ENCODE measurements at places on chromosomes 5 and 9.
A peak's percentile ranks its signal among the peaks of the same experiment; 100 is the strongest.

DNA sequence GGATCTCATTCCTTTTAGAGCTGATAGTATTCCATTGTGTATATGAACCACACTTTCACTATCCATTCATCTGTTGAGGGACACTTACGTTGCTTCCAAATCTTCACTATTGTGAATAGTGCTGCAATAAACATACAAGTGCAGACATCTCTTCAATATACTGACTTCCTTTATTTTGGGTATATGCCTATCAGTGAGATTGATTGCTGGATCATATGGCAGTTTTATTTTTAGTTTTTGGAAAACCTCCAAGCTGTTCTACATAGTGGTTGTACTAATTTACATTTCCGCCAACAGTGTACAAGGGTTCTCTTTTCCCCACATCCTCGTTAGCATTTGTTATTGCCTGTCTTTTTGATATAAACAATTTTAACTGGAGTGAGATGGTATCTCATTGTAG is 33.8 kb upstream of the LECT2 start:
- DNase-seq = peak; percentile 1

- no peak for DNase-seq
Measured at GRCh38 chr5:147956064-147956841, 49.9 kb upstream of the C5orf46 start.

DNA sequence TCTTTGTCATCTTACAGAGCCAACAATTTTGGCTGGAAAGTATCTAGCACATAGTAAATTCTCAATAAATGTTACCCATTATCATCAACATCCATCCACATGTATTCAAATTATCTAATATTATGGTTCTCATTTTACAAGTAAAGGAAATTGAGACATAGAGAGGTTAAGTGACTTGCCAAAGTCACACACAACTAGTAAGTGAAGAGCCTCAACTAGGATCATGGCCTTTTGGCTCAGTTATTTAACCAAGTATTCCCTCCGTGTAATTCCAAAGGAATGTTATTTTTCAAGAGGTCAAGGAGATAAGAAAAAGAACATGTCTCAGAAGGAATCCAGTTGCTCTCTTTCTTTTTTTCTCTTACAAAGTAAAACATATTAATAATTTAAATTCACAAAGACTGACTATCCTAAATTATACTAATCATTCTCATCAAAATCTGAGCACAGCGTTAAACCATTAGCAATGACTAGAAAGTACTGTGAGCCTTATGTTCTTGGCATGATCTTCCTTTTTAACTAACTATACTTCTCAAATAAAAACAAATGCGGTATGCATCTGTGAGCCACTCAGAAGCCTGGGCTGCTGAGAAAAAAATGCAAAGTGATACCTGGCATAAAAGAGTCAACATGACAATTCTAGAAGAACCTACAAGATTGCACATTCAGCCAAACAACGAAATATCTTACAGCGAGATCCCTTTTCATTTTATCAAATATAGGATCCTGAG is 350.9 kb downstream of the GLIS3 start:
- DNase-seq = no peak

DNA sequence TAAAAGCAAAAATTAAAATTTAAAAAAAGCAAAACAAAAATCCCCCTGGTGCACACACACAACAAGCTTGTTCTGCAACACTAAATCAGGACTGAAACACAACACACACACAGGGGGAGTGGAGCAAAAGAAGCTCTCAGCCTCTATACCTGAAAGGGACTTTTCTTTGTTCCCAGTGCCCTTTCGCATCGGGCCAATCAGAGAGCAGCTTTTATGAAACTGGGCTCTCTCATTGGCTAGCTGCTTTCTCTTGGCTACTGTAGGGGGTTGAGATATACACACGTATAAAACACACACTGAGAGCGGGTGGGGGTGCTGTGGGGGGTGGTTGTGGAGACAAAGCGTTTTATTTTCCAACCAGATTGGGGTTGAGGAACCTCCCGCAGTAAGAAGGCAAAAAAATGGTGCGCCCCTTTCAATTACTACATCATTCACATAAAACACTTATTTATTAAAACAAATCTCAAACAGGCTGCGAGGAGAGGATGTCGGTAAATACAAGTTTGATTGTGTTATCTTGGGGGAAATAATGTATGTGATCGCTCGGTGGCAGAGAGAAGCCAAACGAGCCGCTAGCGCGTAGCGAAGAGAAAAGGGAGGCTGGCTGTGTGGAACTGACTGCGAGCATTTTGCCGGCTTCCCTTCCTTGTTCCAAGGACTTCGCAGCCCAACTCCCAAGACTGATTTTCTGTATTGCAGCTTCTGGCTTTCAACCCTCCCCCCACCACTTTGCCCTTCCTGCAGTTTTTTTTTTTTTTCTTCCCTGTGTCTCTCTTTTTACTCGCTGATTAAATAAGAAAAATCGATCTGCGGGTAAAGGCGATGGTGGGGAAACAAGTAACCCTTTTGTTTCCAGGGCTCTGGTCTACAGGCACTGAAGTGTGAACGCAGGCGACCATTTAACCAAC is 2.5 kb upstream of the ZNF608 start:
- peak; percentile 91 for DNase-seq

- no peak for DNase-seq
Measured at GRCh38 chr5:62093411-62093810, 212.6 kb upstream of the KIF2A start.

GRCh38 chr5:14475045-14475444 is 106.5 kb upstream of the OTULINL start:
- DNase-seq = no peak

DNA sequence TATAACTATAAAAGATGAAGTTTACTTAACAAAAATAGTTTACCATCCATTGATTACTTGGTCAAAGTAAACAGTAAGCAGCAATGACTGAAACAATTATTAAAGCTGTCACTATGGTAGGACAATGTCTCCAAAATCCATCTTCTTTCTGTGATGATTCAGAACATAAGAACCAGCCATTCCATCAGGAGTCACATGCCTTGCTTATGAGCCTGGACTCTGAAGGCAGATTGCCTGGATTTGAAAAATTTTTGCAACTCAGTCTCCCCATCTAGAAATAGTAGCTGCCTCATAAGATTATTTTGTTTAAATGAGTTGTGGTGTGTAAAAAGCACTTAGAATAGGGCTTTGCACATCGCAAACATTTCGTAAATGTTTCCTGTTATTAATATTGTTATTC is 136.2 kb downstream of the LIFR start:
- DNase-seq = no peak

Data from NCI-H1105 treated with DMSO at 0.1 percent for 48 hours (cell line).